Stimulated activated CD8-positive, alpha-beta memory T cell treated with anti-CD3 and anti-CD28 coated beads, Interleukin-4, amount 100 ng/mL, for 1 hour (primary cell): ENCODE measurements at places on chromosomes 13 and 19.

DNA sequence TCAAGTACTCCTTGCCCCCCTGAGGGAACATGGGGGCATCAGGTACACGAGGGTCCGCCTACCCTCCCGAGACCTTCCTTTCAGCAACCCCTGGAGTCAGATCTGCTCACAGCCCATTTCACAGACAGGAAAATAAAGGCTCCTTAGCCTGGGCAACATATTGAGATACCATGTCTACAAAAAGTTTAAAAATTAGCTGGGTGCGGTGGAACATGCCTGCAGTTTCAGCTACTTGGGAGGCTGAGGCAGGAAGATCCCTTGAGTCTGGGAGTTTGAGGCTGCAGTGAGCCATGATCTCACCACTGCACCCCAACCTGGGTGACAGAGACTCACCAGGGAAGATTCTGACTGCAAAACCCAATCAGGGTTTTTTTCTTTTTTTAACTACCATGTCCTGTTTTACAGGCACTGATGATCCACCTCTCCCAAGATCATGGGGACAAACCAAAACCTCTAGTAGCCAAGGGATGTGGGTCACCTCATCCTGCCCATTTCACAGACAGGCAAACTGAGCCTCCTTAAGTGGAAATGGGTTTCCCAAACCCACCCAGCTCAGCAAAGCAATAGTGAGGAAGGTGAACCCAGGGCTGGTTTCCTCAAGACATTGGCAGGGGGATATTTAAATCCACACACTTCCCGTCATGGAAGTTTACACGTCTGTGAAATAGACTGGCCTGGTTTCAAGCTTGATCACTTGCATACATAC lies 6.4 kb upstream of the CDKN2D start:
- DNase-seq, result no peak

DNA sequence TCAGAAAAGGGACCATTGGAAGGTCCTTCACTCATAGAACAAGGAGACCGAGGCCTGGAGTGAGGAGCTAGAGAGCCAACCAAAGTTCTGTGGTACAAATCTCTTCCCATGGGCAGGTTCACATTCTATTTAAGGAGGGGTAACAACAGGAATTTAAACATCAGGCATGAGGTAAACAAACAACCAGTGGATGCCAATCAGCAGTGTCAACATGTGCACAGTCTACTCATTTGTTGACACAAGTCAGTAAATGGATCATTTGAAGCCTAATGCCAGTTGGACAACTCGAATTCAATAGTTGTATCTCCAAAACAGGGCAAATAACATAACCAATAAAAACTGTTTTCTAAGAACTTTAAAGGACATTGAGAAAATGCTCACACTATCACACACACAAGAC lies 6.3 kb upstream of the DOCK9 start:
- DNase-seq, result no peak

DNA sequence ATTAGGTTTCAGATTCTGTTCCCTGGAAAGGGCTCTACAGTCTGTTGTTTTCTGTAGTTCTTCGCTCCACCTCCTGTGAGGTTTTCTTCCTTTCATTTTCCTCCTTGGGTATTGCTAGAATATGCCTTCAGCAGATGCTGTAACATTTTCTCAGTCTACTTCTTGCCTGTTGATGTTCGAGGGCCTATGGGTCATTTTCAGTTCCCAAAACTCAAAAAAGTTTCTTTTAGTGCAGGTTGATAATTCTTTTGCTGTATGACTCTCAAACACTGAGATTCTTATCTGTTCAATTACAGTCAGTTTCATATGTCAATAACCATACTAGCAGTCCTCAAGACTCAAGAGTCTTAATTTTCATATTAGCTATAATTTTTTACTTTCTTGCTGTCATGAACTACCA lies 268.3 kb downstream of the RFC3 start:
- no peak for DNase-seq

DNA sequence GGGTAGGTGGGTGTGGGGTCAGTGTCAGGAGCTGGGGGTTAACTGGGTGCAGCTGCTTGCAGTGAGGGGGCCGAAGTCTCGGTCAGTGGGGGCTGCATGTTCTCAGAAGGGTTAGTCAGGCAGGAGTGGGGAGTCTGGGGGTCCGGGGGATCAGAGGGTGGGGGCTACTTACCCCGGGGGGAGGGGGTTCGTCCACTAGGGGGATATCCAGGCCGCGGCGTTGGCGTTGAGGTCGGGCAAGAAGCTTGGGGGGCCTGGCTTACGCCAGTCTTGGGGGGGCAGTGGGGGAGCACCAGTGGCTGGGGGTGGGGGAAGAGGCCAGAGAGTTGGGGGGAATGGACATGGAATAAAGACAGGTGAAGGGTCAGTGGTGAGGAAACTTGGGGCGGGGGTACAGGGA lies 9.1 kb downstream of the KCNC3 start:
- DNase-seq, result no peak

GRCh38 chr19:53865523-53865917 lies 2.2 kb upstream of the MYADM start:
- DNase-seq, result no peak

DNA sequence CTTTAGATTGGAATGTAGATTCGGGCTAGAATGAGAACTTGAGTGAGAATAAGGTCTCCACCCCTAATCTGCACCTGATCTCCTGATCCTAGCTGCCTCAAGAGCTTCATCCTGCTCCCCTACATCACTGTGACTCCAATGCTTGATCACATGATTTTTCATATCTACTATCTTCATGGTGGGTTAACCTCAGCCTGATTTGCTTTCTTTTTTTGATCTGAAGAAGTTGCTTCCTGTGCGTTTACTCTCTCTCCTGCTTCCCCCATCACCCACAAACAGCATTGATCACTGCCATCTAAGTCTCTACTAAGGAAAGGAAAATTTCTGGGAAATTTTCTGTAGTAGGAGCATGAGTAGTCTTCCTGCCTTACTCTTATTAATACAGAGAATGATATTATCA lies 1542.1 kb upstream of the SLC10A2 start:
- DNase-seq, result no peak

- DNase-seq, result no peak
Observed at GRCh38 chr19:38812841-38813320, at the start of gene LGALS4. Gene LGALS4 (minus strand): TSS chr19:38812945. CDS start chr19:38812886, 59 bp downstream.

- no peak for DNase-seq
Observed at GRCh38 chr19:7550987-7551761, 15.7 kb downstream of the PNPLA6 start.

- DNase-seq, result no peak
Observed at GRCh38 chr13:35210261-35210660, 266.2 kb downstream of the MAB21L1 start.

DNA sequence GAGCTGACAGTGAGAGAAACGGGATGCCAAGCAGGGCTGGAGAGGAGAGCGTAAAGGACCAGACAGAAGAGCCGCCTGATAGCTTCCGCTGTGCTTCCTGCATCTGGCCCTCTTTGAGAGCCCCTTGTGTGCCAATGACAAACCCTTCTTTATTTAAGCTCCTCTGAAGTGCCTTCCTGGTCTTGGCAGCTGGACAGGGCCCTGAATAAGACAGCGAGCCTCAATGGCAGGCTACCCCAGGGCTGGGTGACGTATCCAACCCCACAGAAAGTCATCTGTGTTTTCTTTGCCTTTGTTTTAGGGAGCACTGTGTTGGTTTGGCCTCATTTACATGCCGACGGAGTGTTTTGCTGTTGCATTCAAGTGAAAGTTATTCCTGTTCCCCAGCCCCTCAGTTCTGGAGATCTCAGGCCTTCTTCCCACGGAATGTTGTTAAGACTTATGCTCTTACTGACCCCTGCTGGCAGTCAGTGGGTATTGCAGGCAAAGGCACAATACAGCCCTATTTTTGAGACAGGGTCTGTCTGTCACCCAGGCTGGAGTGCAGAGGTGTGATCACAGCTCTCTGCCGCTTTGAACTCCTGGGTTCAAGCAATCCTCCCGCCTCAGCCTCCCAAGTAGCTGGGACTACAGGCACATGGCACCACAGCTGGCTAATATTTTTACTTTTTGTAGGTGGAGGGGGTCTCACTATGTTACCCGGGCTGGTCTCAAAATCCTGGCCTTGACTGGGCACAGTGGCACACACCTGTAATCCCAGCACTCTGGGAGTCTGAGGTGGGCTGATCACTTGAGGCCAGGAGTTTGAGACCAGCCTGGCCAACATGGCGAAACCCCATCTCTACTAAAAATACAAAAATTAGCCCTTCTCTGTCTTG lies 16.8 kb downstream of the CCL25 start:
- no peak for DNase-seq

- no peak for DNase-seq
Observed at GRCh38 chr19:7788933-7789323, 25.9 kb downstream of the CLEC4M start.

GRCh38 chr19:28264556-28264955 lies 948.4 kb downstream of the UQCRFS1 start:
- DNase-seq, result no peak

DNA sequence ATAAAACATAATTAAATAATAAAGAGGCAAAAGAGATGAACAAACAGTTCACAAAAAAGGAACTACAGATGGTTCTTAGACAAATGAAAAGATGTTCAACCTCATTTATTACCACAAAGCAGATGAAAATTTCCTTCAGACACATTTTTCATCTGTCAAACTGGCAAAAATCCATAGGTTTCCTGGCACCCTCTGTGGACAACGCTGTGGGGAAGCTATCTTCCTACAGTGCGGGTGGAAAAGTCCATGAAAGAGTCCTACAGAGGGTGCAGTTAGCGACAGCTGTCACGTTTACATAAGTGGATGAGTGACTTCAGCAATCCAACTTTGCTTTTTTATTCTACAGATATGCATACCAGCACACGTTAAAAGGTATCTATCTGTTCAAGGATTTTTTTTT lies 30.3 kb upstream of the PDCD5 start:
- no peak for DNase-seq

- DNase-seq, result no peak
Observed at GRCh38 chr13:96821381-96821780, 172.9 kb downstream of the OXGR1 start.

DNA sequence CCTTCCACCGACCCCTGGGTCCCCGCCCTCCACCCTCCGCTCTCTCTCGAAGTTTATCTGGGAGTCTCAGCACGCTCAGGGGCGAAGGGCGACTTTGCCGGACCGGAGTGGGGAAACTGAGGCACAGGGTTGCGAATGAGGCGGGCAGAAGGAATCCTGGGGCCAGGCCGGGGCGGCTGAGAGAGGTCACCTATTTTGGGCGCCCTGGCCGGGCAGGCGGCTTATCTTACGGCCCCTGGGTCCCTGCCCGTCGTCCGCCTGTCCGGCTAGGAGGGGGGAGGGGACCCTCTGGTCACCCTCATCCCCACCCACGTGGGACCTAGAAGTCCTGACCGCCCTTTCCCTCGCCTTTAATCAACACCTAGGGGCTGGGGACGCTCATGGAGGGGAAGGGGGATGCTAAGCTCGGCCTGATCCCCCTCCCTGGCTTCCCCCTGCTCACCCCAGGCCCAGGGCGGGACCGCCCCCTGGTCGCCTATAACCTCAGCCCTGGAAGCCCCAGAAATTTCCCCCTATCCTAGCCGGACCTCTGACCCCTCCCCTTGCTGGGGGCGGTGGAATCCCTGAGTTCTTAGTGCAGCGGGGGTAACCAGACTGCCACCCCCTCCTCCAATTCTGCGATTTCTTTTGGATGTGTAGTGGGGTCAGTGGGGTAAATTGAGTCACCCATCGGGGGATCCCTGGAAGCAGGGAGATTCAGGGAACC lies 556 bp downstream of the TRIP10 start:
- DNase-seq, result no peak

DNA sequence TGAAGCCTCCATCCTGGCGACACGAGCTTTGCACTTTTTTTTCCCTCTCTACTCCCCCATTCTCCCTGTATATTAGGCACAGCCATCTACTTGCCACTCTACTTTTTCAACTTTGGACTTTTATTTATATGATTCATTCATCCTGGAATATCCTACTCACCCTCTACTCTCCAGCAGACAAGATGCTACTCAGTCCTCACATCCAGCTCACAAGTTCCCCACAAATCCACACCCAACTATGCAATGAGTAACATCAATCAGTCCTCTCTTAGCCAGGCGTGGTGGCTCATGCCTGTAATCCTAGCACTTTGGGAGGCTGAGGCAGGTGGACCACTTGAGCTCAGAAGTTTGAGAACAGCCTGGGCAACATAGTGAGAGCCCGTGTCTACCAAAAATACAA lies 23.9 kb upstream of the URAD start:
- DNase-seq, result no peak

GRCh38 chr13:66553391-66553790 lies 676.7 kb downstream of the PCDH9 start:
- DNase-seq, result no peak

GRCh38 chr13:110337247-110337646 lies 30.2 kb downstream of the COL4A2 start:
- DNase-seq, result no peak
